ENCODE measurements at places on chromosomes 13 and 19.
A peak's percentile ranks its signal among the peaks of the same experiment; 100 is the strongest.

DNA sequence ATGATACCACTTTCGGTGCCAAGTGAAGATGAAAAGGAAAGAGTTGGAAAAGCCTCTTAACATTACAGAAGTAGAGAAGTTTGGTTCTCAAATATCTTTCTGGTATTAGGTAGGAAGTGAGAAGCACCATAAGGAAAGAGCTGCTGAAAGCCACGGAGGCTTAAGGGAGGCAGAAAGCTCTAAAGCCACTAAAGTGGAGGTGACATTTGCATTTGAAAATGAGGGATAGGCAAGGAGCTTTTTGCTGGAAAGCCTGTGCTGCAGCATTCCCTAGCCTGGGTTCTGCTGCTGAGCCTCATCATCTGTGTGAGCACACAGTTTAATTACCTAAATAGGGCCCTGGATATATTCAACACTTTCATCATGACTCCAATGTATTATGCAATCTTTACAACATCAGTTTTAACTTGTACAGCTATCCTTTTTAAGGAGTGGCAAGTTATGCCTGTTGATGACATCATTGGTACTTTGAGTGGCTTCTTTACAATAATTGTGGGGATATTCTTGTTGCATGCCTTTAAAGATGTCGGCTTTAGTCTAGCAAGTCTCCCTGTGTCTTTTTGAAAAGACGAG, 315.4 kb downstream of the RBM26 start:
- DNase-seq: no peak

- no peak for DNase-seq
Measured at GRCh38 chr19:14507704-14508542, 10.3 kb downstream of the DNAJB1 start.

GRCh38 chr13:59356607-59357006, 807.1 kb downstream of the DIAPH3 start:
- no peak for DNase-seq

- DNase-seq: no peak
Measured at GRCh38 chr13:32530841-32531253, 7.7 kb downstream of the N4BP2L2 start.

- no peak for DNase-seq
Measured at GRCh38 chr19:38974624-38975213, 823 bp downstream of the FBXO17 start.

DNA sequence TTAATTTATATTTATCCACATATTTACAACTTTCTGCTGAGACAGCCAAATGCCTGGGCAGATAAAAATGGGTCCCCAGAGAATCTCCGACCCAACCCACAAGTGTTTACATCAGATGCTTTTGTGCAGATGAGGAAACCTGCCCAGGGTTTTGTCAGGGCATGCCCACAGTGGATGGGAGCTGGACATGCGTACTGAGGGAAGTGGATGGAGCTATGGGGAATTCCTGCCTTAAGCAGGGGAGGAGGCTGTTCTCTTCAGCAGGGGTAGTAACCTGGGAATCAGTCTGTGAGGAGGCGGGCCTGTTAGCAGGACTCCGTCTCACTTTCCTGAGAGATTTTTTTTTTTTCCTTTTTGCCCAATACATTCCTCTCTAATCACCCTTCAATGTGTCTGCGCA, 122.9 kb downstream of the RFC3 start:
- no peak for DNase-seq

GRCh38 chr19:18333680-18334079, 6.7 kb upstream of the PGPEP1 start:
- DNase-seq: no peak

DNA sequence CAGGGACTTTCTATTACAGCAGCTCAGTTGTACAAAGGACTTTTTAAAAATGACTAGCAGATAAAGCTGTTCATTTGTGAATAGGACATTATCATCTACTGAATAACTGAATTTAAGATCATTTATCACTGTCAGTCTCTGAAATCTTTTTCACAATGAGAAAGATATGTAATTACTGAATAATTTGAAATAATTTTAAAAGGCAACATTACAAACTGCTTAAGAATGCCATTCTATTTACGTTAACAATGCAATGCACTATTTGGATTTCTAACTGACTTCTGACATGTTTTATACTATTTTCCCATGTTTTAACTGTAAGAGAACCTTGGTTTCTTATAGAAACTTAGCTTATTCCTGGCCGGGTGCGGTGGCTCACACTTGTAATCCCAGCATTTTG, 2033.0 kb upstream of the PCDH20 start:
- no peak for DNase-seq

DNA sequence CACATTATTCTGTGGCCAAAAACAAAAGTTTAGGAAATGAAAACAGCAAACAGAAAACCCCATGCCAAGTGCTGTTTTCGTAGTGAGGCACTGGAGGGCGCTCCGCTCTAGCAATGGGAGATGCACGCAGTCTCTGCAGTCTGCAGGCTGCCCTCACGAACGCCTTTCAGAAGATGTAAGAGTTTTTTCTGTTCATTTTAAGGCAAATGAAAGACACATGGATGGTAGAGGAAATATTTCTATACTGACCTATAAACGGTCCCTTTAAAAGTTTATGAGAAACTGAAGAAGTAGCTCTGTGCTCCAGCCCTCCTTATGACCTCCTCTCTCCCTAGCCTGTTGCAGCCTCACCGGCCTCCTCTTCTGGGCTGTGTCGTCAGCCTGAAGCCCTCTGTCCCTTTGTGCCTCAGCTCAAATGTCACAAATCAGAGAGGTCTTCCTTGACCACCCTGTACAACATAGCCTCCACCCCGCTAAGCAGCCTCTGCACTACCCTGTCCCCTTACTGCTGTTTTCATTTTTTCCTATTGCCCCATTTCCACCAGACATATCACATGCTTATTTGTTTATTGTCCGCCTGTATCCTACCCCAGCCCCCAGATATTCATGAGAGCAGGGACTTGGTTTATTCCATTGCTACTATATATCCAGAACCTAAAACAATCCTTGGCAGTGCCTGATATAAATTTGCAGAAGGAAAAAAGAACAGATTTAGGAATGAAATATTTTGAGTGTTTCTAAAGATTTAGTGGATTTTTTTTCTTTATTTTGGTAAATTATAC, 116.4 kb downstream of the TM9SF2 start:
- DNase-seq: no peak

DNA sequence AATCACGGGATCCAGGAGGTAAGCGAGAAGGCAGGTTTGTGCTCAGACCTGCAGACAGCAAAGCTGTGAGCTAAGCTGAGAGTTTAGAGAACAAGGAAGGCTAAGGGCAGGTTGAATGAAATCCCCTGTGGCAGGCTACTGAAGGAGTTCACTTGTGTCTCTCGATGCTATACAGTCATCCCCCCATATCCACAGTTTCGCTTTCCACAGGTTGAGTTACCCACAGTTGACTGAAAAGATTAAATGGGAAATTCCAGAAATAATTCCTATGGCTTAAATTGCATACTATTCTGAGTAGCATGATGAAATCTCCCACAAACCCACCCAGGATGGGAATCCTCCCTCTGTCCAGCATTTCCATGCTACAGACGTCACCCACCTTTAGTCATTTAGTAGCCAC, 49.6 kb downstream of the ABCC4 start:
- DNase-seq: no peak

DNA sequence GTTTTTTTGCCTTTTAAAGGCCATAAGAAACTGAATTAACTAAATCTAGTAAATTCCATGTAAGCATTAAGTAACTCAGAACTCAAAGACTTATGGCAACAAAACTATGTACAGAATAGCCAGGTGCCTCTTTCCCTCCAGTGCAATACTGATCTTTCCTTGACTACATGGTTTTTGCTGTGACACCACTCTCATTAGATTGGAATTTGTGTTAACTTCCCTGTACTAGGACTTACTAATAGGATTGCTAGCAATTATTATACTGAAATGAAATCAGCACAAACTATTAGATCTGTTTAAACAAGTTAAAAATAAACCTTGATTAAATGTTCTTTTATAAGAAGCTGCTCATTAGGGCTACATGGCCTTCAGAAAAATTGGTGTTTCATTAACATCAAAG, 96.3 kb downstream of the DACH1 start:
- no peak for DNase-seq

DNA sequence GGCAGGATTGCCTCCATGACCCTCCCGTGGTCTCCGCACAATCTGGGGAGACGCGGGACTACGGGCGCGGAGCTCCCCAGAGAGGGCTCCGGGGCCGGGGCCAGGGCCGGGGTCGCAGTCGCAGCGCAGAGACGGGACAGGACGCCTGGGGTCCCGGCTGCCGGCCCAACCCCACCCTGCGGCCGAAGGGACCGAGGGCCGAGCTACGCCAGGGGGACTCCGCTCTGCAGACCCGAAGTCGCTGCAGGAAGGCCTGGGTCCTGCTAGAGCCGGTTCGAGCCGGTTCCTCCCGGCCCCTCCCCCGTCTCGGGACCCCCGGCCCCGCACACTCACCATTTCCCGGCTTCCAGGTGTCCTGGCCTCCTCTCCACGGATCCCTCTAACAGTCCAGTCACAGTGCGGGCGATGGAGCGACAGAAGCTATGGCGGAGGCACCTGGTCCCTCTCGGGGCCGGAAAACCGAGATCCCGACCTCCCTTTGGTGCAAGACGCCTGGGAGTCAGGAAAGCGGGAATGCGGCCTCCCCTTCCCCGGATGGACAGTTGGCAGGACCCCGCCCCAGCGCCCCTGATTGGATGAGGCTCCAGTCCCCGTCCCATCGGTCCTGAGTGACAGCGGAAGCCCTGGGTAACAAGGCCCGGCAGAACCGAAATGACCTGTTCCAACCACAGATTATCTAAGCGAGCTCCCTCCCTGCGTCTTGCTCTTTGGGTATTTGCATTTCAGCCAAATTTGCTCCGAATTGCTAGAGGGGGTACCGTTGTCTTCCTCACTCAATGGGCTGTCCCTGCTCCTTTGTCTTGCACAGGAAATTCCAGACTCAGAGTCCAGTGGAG, at the start of gene ZNF625:
Gene ZNF625, minus strand, starts transcription at position 512 of the 836 bp plus-strand sequence. Its CDS starts 176 bp downstream, at position 336.
- peak; percentile 75 for DNase-seq

DNA sequence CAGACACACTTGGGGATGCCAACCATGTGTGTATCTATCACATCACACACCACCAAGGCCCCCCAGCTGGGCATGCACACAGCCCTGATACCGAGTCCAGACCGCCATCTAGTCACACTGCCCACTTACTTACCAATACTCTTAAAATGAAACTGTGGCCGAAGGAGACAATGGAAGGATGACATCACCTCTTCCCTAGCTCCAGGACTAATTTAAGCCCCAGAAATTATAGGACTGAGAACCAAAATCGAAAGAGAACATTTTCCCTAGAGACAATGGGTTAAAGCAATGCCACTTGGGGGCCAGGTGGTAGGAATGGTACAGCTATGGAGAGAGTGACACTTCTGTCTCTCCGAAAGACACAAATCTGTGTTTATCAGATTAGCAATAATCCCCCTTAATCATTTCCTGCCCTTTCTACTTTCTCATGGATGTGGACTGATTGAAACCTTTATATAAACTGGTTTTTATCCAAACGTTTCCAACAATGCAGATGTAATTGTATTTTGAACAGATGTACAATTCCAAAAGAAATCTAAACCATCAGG, 663 bp upstream of the GGACT start:
- no peak for DNase-seq

DNA sequence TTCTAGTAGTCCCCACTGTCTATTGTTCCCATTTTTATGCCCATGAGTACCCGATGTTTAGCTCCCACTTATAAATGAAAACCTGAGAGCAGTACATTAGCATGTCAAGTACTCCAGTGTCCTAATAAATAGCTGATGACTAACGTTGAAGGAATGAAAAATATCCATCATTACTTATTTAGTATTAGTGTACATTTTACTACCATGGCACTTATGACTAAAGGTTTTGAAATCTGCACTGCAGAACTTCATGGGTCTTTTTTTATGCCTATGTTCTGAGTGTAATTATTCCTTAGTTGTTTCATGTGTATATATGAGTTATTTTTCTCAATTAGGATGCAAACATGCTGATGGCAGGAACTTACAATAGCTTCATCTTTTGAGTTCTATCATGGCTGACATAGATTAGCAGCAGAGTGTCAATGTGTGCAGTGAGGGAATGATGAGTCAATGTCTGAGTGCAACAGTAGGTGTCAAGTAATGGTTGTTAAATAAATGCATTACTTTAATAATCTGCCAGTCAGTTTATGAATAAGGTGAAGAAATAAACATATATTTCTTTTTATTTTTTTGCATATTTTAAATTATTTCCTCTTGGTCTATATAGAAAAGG, 188.4 kb downstream of the ITGBL1 start:
- DNase-seq: no peak

DNA sequence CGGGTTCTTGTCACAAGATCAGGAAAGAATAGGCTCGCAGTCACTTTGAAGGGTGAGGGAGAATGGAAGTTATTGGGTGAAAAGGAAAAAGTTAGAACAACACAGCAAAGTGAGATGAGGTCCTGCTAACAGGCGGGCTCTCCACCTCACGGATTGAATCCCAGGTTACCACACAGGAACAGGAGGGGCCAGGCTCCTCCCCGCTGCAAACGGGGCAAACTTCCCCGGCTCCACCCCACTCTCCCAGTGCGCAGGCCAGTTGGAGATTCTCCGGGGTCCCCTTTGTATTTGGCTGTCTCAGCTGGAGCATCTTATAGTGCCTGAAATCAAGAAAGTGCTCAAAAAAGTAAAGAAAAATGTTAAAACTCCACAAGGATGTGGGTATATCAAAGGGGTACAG, 78.3 kb upstream of the IPO5 start:
- DNase-seq: no peak

DNA sequence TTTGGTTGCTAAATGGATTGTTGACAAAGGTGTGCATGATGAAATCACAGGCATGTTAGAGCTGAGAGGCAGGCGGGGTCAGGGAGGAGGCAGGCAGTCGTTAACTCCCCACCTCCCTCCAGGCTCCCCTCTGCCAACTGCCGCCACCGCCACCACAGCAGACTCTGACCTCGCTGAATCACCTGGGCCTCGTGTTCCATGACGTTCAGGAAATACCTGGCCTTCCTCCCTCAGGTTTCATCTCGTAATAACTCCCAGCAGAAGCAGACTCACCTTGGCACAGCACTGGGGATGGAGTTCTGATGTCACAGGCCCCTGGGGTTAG, 198.5 kb downstream of the KATNAL1 start:
- no peak for DNase-seq

- DNase-seq: no peak
Measured at GRCh38 chr13:80441968-80442367, 101.0 kb upstream of the SPRY2 start.

GRCh38 chr13:21901336-21901735, 230.5 kb downstream of the FGF9 start:
- no peak for DNase-seq
